ENCODE measurements at places on chromosomes 11 and 22. TPM values are rescaled to one million over a fixed set of nuclear protein-coding genes. Genes with fewer than 3 reads are reported as not detected.

DNA sequence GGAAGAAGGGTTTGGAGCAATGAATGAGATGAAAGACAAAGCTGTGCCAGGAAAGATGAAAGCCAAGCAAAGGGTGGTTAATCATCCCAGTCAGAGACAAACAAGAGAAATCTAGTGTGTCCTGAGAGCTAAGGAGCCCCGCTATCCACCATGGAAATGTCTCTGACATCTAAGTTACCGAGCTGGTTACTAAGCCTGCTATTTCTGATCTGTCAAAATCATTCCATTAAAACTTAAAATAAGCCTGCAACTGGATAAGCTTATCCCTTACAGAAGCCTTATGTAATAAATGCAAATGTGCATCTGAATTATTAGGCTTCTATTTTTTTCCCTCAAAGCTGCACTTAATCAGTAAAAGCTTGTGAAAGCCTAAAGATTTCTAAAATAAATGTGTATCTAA is 22.1 kb upstream of the SESN3 start:
- DNase-seq = no peak

- no peak for DNase-seq
Observed at GRCh38 chr11:71324788-71325417, 72.5 kb upstream of the SHANK2 start.

The LIF gene
- total RNA-seq = 0.66 TPM

- DNase-seq = no peak
Observed at GRCh38 chr22:37529652-37530345, 10.6 kb upstream of the CARD10 start.

The SLC7A4 gene
- not detected for total RNA-seq

GRCh38 chr11:130037058-130037457 is 32.6 kb upstream of the APLP2 start:
- DNase-seq = no peak

DNA sequence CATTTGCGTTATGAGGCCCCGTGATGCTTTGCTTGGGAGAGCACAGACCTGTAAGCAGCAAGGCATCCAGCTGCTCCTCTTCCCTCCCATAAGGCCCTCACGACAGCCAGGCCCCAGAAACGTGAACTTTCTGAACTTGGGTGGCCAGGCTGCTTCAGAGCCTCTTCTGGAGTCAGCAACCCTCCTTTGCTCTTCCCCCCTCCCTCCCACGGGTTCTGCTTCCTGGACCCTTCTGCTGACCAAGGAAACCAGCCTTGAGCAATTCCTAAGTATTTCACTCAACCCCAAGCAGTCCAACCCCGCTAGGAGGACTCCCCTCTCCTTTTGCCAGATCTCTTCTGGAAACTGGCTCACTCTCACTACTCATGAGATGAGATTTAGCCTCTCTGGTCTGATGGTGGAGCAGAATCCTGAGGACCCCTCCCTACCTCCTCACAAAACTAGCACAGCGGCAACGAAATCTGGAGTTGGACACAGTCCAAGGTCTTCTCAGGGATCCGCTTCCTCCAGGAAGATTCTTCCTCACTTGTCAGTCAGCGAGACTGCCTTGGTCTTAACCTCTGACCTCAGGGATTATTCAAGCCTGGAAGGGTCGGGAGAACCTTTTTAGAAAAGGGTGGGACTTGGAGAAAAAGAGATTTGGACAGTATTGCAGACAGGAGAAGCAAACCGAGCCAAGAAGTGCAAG is 86.2 kb downstream of the UBASH3B start:
- DNase-seq = peak; percentile 46

DNA sequence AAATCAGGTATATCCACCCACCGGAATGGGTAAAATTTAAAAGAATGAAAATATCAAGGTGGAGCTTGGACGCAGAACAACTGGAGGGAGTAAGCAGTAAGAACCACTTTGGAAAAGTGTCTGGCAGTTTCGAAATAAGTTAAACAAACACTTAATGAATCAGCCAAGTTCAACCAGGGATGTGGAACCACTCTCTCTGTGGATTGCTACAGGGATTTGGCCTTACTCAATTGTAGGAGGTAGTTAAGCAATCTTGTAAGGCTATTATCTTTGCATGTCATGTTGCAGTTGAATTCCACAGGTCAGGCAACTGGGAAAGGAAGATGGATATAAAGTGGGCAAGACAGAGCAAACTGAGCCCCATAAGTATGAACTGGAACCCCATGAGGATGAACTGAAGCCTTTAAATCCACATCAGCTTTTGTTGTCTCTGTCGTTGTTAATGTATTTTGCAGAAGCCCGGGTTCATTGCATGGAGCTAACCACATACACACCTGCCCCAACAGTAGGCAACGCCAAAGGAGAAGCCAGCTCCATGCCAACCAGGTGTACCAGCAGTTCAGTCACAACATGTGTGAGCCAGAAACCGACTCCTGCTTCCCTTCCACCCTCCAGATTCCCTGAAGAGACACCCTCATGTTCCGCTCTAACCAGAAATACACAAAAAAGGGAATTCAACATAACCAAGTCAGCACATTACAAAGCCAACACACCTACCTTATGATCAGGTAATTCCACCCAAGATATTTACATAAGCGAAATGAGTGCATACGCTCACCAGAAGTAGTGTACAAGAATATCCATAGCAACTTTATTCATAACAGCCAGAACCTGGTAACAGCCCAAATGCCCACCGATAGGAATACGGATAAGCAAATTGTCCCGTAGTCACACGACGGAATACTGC is 8.0 kb upstream of the SLC43A3 start:
- DNase-seq = peak; percentile 64

The SMIM38 gene
- 4.2 TPM for total RNA-seq

The OR5A1 gene
- total RNA-seq = not detected

The GGTLC2 gene
- not detected for total RNA-seq
